ENCODE measurements at places on chromosomes 7 and 10. TPM values are rescaled to one million over a fixed set of nuclear protein-coding genes. Genes with fewer than 3 reads are reported as not detected.

GRCh38 chr7:29190349-29191045 lies 4.1 kb upstream of the CHN2 start:
- H3K27ac ChIP-seq, result no peak overlapping the region
- DNase-seq, result no peak
- H3K4me1 ChIP-seq, result no peaks in the 10 kb centered on the region
- no peaks in the 10 kb centered on the region for H3K36me3 ChIP-seq
- peaks cover 26% of the 10 kb centered on the region for H3K27me3 ChIP-seq

DNA sequence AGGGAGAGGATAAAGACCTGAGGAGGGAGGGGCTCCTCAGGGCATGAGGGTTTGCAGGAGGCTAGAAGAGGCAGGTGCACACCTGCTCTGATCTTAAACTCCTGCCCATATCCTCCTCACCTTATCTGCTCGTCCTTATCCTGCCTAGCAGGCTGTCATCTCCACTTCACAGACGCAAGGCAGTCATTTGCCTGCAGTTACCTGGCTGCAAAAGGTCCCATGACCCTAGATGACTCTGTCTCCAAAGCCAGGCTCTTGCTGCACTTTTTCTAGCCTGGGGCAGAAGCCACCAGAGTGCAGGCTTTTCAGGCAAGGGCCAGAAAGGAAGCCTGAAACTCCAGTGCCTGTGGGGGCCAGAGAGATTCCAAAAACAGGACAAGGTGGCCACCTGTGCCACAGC lies 1.7 kb upstream of the ZNF853 start:
- peaks cover 3% of the 10 kb centered on the region for H3K36me3 ChIP-seq
- H3K27ac ChIP-seq, result no peak overlapping the region
- peaks cover 3% of the 10 kb centered on the region for H3K4me1 ChIP-seq
- H3K27me3 ChIP-seq, result peaks cover 6% of the 10 kb centered on the region

DNA sequence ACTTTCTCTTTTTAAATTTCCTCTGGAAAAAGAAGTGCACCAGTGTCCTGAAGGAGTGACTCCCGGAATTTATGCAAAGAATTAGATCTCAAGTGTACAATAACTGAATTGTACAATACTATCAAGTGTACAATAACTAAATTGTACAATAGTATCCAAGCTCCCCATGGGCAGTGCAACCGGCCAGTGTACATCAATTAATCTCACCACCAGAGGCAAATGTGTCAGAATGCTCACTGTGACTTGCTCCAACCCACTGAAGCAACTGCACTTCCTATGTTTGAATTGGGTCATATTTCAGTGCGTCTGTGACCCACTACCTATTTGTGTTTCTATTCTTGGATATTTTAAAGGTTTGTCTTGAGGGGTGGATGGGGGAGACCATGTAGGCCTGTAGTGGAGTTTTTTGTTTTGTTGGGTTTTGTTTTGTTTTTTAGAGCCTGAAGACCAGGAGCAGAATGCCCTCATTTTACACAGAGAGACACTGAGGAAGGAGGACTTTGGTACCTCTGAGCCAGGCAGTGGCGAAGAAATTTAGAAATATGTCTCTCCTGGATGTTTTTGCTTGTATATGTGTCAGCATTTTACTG lies 78.5 kb upstream of the CTTNBP2 start:
- no peak overlapping the region for H3K27ac ChIP-seq
- no peaks in the 10 kb centered on the region for H3K4me1 ChIP-seq
- no peaks in the 10 kb centered on the region for H3K36me3 ChIP-seq
- H3K27me3 ChIP-seq, result no peaks in the 10 kb centered on the region

DNA sequence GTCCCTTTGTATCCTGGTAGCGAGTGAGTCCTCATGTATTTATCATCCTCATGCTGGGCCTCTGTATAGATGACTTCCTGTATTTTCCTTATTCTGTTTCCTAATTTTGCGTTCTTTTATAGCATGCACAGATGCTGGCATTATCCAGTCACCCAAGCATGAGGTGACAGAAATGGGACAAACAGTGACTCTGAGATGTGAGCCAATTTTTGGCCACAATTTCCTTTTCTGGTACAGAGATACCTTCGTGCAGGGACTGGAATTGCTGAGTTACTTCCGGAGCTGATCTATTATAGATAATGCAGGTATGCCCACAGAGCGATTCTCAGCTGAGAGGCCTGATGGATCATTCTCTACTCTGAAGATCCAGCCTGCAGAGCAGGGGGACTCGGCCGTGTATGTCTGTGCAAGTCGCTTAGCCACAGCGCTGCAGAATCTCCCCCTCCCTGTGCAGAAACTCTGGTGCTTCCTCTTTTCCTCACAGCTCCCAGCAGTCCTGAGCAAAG lies 183.1 kb upstream of the PRSS58 start:
- H3K27ac ChIP-seq, result peak overlapping the region; percentile 73
- no peak overlapping the region for H3K4me3 ChIP-seq
- peaks cover 14% of the 10 kb centered on the region for H3K4me1 ChIP-seq
- H3K27me3 ChIP-seq, result no peaks in the 10 kb centered on the region

- H3K27me3 ChIP-seq, result no peaks in the 10 kb centered on the region
- no peak for DNase-seq
- H3K4me1 ChIP-seq, result no peaks in the 10 kb centered on the region
Measured at GRCh38 chr7:5502721-5503243, 79.1 kb upstream of the TNRC18 start.

RBP4 gene
- total RNA-seq, result not detected

PLEKHS1 gene
- total RNA-seq, result not detected

Data from IMR-90 (cell line).